ENCODE measurements at places on chromosomes 3 and 15. TPM values are rescaled to one million over a fixed set of nuclear protein-coding genes. Genes with fewer than 3 reads are reported as not detected.

- no peaks in the 10 kb centered on the region for H3K27me3 ChIP-seq
- H3K4me3 ChIP-seq: peak within 1 kb of the TSS; percentile 78
- H3K27ac ChIP-seq: peak within 1 kb of the TSS; percentile 71
- peaks cover 77% of the 10 kb centered on the region for H3K4me1 ChIP-seq
Observed at GRCh38 chr3:134374105-134374790, at the start of gene AMOTL2. Gene AMOTL2, minus strand, starts transcription at chr3:134374447. Its CDS starts 3,014 bp downstream, at chr3:134371433.

- no peak overlapping the region for H3K4me3 ChIP-seq
- H3K4me1 ChIP-seq: peaks cover 11% of the 10 kb centered on the region
- no peaks in the 10 kb centered on the region for H3K27me3 ChIP-seq
- peaks cover 25% of the 10 kb centered on the region for H3K36me3 ChIP-seq
- no peak for DNase-seq
- no peak overlapping the region for H3K27ac ChIP-seq
Observed at GRCh38 chr3:158642005-158642404, 2.3 kb upstream of the GFM1 start.

- no peak for DNase-seq
- H3K27ac ChIP-seq: no peak overlapping the region
- peaks cover 12% of the 10 kb centered on the region for H3K4me1 ChIP-seq
- H3K36me3 ChIP-seq: no peaks in the 10 kb centered on the region
- peaks cover 50% of the 10 kb centered on the region for H3K27me3 ChIP-seq
- no peak overlapping the region for H3K4me3 ChIP-seq
Observed at GRCh38 chr15:61839546-61839945, 220.7 kb downstream of the VPS13C start.

THPO gene
- not detected for total RNA-seq

DNA sequence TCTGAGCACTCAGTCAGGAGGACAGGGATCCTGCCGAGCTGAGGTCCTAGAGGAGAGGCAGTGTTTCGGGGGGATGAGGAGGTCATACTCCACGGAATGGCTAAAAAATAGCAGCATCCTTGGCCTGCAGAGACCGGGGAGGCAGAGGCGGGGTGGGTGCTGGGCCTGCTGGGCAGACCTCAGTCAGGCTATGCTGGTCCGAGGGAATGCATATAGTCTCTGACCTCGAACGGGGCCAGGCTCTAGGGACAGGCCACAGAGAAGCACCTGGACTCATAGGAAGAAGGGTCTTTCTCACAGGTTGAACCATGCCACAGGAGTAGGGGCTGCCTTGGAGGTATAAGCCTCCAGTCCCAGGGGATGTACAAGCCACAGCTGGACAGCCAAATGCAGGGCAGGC, 14.0 kb upstream of the SKIC8 start:
- H3K27ac ChIP-seq: no peak overlapping the region
- H3K27me3 ChIP-seq: peaks cover 42% of the 10 kb centered on the region
- H3K4me1 ChIP-seq: peaks cover 20% of the 10 kb centered on the region
- H3K4me3 ChIP-seq: no peak overlapping the region
